ENCODE measurements at places on chromosomes 1 and 21.
A peak's percentile ranks its signal among the peaks of the same experiment; 100 is the strongest.

DNA sequence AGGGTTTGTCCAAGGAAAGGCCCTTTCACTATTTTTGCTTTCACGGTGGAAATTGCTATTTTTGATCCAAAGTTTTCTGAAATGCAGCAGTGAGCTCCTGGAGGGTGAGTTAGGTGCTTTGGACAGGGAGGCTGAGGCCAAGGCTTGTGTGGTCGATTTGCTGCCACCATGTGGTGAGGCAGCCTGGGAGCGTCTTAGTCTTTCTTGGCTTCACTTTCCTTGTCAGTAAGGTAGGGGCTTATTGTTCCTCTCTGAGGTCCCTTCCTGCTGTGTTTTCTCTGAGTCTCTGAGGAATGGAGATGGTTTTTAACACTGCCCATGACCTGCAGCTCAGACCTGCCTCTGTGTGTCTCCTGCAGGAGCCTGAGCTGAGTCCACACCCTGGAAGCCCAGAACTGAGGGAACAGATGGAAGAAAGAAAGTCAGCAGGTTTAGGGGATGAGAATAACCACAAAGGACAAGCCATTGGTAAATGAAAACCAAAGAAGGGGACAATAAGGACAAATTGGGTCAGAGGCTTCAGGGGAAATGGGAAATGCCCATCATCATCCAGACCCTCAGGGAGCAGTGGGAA, 20.1 kb upstream of the S100A10 start:
- DNase-seq: no peak

DNA sequence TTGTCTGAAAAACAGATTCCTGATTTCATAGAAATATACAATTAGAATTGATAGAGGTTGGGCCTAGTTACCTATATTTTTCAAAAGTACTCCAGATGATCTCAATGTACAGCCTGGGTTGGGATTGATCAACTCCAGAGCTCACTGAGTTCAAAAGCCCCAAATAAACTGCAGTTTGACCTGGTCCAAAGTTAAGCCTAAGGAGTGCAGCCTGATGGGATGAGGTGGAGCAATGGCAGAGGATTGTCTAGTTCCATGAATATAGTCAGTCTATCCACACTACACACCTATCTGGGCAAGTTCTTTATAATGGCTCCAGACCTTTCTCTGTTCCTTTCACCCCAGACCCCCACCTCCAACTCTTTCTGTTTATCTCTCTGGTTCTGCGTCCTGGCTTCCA, 49.2 kb downstream of the C8A start:
- no peak for DNase-seq

GRCh38 chr1:183808296-183809027, 3.5 kb downstream of the RGL1 start:
- no peak for DNase-seq

DNA sequence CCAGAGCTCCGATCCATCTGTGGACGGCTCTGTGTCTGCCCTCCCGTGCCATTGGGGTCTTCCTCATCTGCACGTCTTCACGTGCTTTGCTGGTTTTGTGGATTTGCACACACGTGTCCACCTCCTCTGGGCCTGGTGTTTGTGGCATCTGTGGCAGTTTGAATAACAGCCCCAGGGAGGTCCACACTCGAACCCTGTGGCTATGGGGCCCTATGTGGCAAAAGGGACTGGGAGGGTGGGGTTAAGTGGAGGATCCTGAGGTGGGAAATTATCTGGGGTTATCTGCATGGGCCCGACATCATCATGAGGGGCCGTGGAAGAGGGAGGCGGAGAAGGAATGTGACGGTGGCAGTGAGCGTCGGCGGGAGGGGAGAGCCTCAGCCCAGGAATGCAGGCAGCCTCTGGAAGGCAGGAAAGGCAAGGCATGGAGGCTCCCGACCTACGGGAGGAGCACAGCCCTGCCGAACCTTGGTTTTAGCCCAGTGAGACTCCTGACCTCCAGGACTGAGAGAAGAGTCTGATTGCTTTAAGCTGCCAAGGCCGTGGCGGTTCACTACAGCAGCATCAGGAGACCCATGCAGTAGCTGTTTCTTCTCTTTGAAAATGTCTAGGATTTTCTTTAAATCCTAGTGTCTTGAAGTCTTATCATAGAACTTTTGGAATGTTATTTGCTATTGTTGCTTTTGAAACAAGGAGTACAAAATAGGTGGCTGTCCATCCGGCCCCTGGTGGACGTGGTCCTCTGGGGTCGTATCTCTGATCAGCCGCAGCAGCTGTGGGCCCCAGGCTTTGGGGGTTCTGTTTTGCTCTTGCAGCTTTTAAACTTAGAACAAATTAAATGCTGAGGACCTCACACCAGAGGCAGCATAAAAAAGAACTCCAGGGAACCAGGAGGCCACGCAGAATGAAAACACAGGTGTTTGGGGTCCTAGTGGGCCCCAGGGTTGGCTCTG, 40.0 kb upstream of the LRRC3 start:
- DNase-seq: no peak

GRCh38 chr1:218273762-218274479, 11.2 kb upstream of the RRP15 start:
- no peak for DNase-seq

DNA sequence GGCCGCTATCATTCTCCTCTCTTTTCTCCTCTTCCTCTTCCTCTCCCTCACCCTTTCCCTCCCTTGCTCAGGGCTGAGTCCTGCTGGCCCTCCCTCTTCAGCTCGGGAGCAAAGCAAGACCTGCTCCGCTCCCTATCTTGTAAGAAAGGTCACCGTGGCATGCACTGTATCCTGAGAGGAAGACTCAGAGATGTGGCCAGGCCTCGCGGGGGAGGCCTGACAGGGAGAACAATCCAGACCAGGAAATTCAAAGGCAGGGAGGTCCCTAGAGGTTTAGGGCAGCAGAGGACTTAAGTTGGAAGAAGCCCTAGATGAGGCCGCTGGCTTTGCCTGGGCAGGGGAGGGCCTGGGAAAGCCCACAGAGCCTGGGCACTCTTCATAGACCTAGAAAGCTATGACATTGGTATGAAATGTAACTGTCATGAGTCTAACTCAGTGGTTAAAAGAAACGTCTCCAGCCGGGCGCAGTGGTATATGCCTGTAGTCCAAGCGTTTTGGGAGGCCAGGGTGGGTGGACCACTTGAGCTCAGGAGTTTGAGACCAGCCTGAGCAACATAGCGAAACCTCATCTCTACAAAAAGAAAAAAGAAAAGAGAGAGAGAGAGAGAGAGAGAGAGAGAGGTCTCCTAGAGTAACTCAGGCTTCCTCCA, 14.6 kb upstream of the PTAFR start:
- no peak for DNase-seq

DNA sequence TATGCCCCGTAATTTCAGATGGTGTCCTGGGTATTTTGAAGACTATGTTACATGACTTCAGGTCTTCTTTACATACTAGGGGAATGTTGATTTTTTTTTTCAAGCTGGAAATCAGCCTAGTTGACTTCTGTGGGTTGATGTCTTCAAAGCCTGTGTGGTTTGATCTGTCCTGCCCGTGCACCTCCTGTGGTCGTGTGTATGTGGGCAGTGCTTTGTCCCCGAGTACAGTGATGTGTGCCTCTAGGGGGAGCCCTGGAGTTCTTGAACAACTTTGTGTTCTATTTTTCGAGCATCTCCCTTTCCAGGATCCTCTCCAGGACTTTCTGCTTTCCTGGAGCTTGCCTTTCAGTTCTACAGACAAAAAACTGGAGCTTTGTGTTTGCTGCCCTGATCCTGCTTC, 28.9 kb downstream of the OBSCN start:
- no peak for DNase-seq

DNA sequence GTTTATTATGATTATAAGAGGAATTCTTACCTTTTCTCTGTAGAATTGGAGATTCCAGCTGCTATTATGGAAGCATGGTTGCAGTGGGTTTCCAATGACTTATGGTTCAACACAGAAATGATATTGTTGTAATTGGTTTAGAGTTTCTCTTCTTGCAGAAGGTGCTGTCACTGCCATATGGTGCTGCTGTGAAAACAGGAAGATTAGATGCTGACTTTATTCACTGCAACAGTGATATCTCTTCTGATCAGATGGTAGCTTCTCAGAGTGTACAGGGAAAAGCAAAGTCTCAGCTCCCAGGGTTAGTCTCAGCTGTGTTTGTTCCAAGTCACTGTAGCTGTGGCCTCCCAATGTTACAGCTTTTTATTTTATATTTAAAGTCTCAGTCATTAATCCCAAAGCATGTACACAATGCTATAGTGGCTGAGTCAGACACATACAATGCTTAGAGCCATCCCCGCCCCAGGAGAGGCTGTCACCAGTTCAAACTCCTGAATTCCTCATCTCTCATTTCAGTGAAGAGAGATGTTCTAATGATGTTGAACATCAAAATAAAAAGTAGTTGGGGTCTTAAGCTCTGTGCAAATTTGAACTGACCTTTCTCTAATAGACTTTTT, 42.7 kb upstream of the RGS2 start:
- DNase-seq: no peak

- DNase-seq: peak; percentile 14
Measured at GRCh38 chr1:191907121-191907520, 251.1 kb upstream of the RGS18 start.

DNA sequence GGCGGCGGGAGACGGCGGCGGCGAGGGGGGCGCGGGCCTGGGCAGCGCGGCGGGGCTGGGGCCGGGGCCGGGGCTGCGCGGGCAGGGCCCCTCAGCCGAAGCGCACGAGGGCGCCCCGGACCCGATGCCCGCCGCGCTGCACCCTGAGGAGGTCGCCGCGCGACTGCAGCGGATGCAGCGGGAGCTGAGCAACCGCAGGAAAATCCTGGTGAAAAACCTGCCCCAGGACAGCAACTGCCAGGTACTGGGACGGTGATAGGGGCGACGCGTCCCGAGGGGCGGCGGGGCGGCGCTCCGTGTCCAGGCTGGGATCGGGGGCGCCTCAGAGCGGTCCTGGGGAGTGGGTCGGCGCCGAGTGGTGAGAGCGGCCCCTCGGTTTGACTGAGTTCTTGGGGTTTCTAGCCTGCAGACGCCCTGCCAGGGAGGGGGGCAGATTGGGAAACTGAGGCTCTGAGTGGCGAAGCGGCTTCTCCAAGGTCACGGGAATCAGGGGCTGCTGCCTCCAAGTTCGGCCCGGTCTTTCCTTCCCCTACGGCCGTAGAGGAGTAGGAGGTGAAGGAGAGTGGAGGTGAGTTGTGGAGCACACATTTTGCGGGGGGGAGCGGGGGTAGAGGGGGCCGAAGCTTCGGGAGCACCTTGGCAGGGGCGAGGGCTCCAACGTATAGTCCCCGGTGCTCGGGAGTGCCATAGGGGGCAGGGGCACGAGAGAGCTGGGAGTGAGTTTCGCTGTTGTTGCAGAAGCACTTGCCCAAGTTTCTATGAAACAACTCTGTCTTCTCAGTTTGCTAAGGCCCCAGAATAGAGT, 508 bp downstream of the RAVER2 start:
- peak; percentile 82 for DNase-seq

- no peak for DNase-seq
Measured at GRCh38 chr1:245837718-245838117, 669.4 kb downstream of the SMYD3 start.

DNA sequence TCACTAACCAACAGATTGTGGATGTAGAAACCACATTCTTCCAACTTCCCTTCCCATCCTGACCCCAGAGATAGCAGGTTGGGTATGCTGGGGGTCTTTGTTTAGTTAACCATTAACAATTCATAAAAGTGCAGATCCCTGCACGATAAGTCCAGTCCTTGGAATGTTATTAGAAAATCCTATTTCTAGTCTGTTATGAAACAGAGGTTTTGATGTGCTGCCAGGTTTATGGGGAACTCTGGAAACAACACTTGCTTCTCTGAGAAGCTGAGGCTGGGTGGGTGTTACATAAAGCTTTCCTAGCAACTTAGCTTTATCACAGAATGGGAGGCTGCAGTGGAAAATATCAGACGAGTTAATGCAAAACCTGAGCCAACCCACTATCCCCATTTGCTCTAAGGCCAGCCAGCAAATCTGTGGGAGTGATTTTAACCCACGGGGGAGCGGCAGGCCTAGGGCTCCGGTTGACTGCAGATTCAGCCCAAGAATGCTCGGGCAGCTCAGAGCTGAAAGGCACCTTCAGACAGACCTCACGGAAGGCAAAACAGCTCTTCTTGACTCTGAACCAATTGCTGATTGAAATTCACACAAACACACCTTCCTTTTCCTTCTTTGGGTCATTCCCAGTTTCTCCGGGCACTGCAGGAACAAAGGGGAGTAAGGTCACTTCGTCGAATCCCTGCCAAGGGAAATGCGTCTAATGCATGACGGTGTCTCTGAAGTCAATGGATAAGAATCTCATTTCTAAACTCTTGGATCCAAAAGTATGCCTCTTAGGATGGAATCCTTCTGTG, 111.7 kb upstream of the IRF2BP2 start:
- peak; percentile 54 for DNase-seq

All from retina (tissue), 1 donor.